ENCODE measurements at places on chromosomes 16 and 17.

GRCh38 chr17:17810084-17810894 is 26.5 kb downstream of the SREBF1 start:
- peak; percentile 91 for DNase-seq

GRCh38 chr17:15955793-15956541 is 11.0 kb downstream of the ADORA2B start:
- no peak for DNase-seq

GRCh38 chr16:4830408-4830807 is 16.7 kb downstream of the GLYR1 start:
- DNase-seq, result no peak

GRCh38 chr16:54208237-54208636 is 78.3 kb downstream of the IRX3 start:
- no peak for DNase-seq

- peak; percentile 65 for DNase-seq
These were observed 432 bp downstream of the ZNF276 start for GRCh38 chr16:89721546-89722391.

GRCh38 chr17:42354956-42355843 is 33.0 kb downstream of the STAT3 start:
- DNase-seq, result no peak

- no peak for DNase-seq
These were observed 16.0 kb upstream of the CCL17 start for GRCh38 chr16:57388359-57389086.

DNA sequence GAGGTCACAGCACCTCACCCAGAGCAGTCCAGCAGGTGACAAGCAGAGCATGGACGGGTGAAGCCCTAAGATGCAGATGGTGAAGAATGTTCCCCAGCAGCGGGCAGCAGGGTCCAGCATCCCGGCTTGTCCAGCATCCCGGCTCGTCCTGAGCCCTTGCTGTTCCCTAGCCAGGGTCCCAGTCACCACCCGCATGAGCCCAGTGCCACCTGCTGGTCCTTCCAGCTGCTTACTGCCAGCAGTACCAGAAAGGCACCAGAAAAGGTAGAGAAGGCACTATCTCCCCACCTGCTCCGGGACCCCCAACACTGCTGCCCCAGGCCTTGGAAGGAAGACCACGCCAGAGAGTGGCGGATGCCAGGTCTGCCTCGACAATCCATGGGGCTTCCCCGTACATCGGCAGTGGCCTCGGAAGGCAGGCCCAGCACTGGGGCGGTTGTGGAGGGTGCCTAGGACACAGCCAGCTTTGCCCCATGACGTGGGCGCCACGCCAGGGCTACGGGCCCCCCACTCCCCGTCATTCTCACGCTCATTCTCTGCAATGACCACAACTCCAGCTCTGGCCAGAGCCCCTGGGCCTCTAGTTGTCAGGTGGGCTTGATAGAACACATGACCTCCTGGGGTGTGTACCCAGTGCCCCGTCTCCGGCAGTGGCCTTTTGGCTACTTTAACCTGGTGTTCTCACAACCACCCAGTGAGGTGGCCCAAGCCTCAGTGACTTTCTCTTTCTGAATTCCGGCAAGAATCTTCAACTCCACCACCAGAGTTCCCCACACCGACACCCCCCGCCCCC is 1.4 kb downstream of the CENPX start:
- DNase-seq, result no peak

GRCh38 chr17:28616281-28616680 is 2.3 kb upstream of the RSKR start:
- no peak for DNase-seq

GRCh38 chr16:81553080-81553813 is 108.6 kb downstream of the CMIP start:
- DNase-seq, result no peak

DNA sequence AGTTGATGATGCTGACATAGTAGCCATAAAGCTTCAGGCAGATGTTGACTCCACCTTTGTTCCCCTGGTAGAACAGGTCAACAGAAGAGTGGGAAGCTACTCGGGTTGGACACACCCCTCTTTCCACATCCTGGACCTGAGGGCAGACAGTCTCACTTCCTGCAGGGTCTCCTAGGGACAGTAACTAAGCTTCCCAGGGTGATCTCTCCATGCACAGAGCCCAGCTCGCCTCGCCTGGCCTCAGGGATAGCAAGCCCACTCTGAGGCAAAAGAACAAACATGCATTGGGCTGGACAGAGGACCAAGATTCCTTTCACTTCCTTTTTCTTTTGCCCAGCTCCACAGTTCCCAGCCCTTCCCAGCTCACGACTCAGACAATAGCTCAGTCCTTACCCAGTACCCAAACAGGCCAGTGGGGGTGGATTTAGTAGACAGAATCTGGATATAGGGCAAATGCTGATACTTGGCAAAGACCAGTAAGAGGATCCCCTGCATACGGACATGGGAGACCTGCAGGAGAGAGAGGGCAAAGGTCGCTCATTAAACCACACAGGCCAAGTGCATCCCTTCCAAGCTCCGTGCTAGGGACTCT is 7.0 kb downstream of the INPP5K start:
- no peak for DNase-seq

- no peak for DNase-seq
These were observed 124.7 kb upstream of the TNRC6C start for GRCh38 chr17:77833769-77834168.

DNA sequence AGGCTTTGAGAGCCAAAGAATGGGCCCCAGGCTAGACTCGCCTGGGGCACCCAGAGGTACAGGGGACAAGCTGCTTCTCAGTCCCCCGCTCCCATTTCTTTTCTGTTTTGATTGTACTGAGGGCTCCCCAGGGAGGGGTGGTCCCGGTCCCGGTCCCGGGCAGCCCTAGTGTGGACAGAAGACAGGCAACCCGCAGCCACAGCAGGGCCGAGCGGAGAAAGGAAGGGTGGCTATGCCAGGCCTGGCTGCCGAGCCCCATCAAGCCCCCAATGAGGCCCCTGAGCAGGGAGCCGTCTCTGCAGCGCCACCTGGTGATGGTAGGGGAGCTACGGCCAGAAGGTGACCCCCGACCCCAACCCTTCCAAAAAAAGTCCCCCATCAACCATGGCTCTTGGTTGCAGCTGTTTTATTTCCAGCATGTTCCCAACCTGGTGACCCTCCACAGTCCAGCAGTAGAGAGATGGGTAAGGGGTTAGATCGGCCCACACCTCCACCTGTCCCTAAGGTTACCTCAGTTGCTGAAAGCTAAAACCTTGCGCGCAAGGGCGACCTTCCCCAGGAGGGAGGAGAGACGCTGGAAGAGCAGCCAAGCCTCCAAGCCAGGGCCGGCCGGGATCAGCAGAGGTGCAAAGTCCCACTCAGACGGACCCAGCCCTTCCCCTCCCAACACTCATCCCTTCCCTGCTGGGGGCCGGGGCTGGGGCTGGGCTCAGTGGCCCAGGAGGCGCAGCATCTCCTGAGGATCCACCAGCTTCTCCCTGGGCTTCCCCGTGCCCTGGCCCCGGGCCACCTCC is 2.6 kb upstream of the GRIN2C start:
- peak; percentile 93 for DNase-seq

DNA sequence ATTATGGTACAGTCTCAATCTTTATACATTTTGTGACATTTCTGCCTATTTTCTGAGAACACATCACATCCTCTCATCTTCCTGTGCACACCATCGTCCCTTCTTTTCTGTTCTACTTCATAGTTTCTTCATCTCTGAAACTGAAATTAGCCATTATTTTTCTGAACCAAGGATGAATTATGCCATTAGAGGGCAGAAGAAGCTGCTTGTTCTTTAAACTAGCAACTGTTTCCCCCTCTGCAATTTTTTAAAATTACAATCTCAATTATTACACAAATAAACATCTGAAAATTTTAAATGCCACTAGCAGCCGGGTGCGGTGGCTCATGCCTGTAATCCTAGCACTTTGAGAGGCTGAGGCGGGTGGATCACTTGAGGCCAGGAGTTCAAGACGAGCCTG is 41.3 kb downstream of the RBBP6 start:
- no peak for DNase-seq

DNA sequence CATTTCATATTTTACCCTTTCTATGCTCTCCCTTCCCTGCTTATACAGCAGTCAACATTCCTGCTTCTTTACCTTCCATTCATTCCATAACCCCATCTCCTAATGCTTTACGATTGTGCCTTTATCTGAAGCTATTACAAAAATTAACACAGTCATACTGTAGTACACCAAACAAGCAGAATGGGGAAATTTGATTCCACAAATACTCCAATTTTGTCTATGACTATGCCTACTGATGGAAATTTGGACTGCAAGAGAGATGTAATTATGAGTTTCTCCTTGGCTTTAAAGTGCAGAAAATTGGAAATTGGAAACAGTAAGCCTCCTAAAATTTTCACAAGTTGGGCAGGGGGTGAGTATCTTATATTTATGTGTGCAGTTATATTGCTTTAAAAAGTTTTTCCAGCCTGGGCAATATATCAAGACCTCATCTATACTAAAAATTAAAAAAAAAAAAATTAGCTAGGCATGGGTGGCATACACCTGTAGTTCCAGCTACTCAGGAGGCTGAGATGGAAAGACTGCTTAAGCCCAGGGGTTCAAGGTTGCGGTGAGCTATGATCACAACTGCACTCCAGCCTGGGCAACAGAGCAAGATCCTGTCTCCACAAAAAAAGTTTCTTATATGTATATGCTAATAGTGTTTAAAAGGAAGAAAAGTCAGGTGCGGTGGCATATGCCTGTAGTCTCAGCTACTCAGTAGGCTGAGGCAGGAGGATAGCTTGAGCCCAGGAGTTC is 3.0 kb downstream of the APPBP2 start:
- DNase-seq, result no peak

GRCh38 chr17:8122924-8123694 is 797 bp downstream of the HES7 start:
- peak; percentile 80 for DNase-seq

- no peak for DNase-seq
These were observed 25.2 kb downstream of the DEF8 start for GRCh38 chr16:89973654-89974335.

GRCh38 chr16:20242568-20243255 is 84.6 kb downstream of the GP2 start:
- no peak for DNase-seq

GRCh38 chr17:47077576-47077975 is 98.5 kb upstream of the RPRML start:
- no peak for DNase-seq

DNA sequence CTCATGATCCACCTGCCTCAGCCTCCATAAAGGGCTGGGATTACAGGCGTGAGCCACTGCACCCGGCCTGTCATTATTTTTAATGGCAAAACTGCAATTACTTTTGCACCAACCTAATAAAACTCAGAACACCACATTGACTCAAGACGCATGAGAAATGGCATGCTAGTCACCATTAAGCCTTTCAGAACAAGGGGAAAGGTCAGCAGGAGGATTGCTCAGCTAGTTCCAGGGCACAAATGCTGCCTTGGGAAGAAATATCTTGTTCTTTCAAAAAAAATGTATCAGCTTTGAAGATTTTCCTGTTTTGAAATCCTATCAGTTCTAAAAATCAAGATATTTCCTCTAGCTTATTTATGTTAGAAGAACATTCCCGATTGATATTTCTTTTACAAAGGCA is 32.4 kb upstream of the CDYL2 start:
- DNase-seq, result no peak

DNA sequence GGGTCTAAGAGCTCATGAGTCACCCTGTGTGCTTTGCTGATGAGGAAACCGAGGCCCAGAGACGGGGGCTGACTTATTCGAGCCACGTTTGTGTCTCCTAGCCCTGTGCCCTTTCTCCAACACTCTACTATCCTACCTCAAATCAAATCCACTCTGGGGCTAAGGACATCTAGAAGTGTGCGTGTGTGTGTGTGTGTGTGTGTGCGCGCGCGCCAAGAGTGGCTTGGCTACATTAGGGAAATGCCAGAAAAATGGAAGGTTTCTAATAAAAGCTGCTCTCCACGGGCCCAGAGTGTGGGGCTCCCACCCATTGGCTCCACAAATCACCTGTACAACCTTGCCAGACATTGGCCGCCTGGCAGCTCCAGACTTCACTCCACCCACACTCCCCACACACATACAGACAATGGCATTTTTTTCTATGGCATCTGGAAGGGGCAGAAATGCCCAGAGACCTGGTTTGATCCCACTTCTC is 30.3 kb upstream of the PHOSPHO1 start:
- DNase-seq, result no peak

- no peak for DNase-seq
These were observed 137.5 kb downstream of the SDK2 start for GRCh38 chr17:73506470-73507435.
